A549 treated with CORT108297 at 1 μM for 4 hours (cell line): ENCODE measurements at places on chromosomes 3 and 15. TPM values are rescaled to one million over a fixed set of nuclear protein-coding genes. Genes with fewer than 3 reads are reported as not detected.

DNAJA4 gene
- 0.06 TPM in 1 of 5 replicates, not detected in the others for total RNA-seq

GOLGA6A gene
- total RNA-seq, result 0.05 to 0.10 TPM (median 0.06 TPM) in 4 of 5 replicates, not detected in the other

TNFAIP8L3 gene
- total RNA-seq, result 7.0 to 10.0 TPM (median 8.9 TPM) in 5 replicates

NLGN1 gene
- total RNA-seq, result not detected in 5 replicates

GOLGA8J gene
- total RNA-seq, result 0.06 to 0.07 TPM (median 0.06 TPM) in 3 of 5 replicates, not detected in the others

SHF gene
- total RNA-seq, result 0.66 to 0.80 TPM (median 0.74 TPM) in 5 replicates

PPM1M gene
- total RNA-seq, result 4.7 to 6.1 TPM (median 5.1 TPM) in 5 replicates

MCTP2 gene
- total RNA-seq, result not detected in 5 replicates

EXD1 gene
- total RNA-seq, result not detected in 5 replicates

FANCD2OS gene
- total RNA-seq, result not detected in 5 replicates

CCR5 gene
- not detected in 5 replicates for total RNA-seq

SCAP gene
- 21.2 to 31.7 TPM (median 30.0 TPM) in 5 replicates for total RNA-seq

PLSCR5 gene
- not detected in 5 replicates for total RNA-seq

NRROS gene
- 0.05 TPM in 1 of 5 replicates, not detected in the others for total RNA-seq

CFAP100 gene
- not detected in 5 replicates for total RNA-seq

CLSTN2 gene
- 0.02 to 0.05 TPM (median 0.03 TPM) in 5 replicates for total RNA-seq

SEMA3B gene
- total RNA-seq, result 5.6 to 10.6 TPM (median 8.3 TPM) in 5 replicates

GOLGA8T gene
- 0.90 to 1.8 TPM (median 1.7 TPM) in 5 replicates for total RNA-seq

SLC9C1 gene
- total RNA-seq, result not detected in 5 replicates

UROC1 gene
- not detected in 5 replicates for total RNA-seq

GOLGA6D gene
- total RNA-seq, result 0.03 to 0.06 TPM (median 0.04 TPM) in 4 of 5 replicates, not detected in the other

LMAN1L gene
- 0.03 to 0.08 TPM (median 0.08 TPM) in 3 of 5 replicates, not detected in the others for total RNA-seq

CPNE9 gene
- 0.09 to 0.24 TPM (median 0.14 TPM) in 5 replicates for total RNA-seq

CELF6 gene
- total RNA-seq, result 0.13 to 0.18 TPM (median 0.16 TPM) in 5 replicates

AP2M1 gene
- 307 to 325 TPM (median 321 TPM) in 5 replicates for total RNA-seq

RBP2 gene
- not detected in 5 replicates for total RNA-seq

CCR9 gene
- not detected in 5 replicates for total RNA-seq

SCN5A gene
- 0.33 to 2.1 TPM (median 0.93 TPM) in 5 replicates for total RNA-seq

FSTL1 gene
- total RNA-seq, result 49.9 to 91.3 TPM (median 71.1 TPM) in 5 replicates
